GM23248 (cell line): ENCODE measurements at places on chromosomes 5 and 9. TPM values are rescaled to one million over a fixed set of nuclear protein-coding genes. Genes with fewer than 3 reads are reported as not detected.

SLC6A19 gene
- polyA plus RNA-seq = not detected in 2 replicates

CFAP77 gene
- polyA plus RNA-seq = not detected in 2 replicates

TRIM41 gene
- 3.8 and 4.3 TPM in 2 replicates for polyA plus RNA-seq

SOHLH1 gene
- polyA plus RNA-seq = not detected in 2 replicates

PRLR gene
- 0.80 and 0.94 TPM in 2 replicates for polyA plus RNA-seq

NUTM2F gene
- polyA plus RNA-seq = not detected in 2 replicates

SLC34A1 gene
- polyA plus RNA-seq = not detected in 2 replicates

CETN3 gene
- polyA plus RNA-seq = 28.5 and 29.8 TPM in 2 replicates

SHROOM1 gene
- 3.8 and 3.9 TPM in 2 replicates for polyA plus RNA-seq

CMBL gene
- 14.6 and 16.0 TPM in 2 replicates for polyA plus RNA-seq

STC2 gene
- polyA plus RNA-seq = 173 and 184 TPM in 2 replicates

NACC2 gene
- polyA plus RNA-seq = 5.2 and 5.3 TPM in 2 replicates

HTR1A gene
- polyA plus RNA-seq = not detected in 2 replicates

IRX2 gene
- 6.1 TPM in 2 replicates for polyA plus RNA-seq

SHOC1 gene
- polyA plus RNA-seq = 0.09 and 0.11 TPM in 2 replicates

SLC46A2 gene
- 0.10 TPM in 1 of 2 replicates, not detected in the other for polyA plus RNA-seq

IL31RA gene
- polyA plus RNA-seq = 0.08 TPM in 1 of 2 replicates, not detected in the other

DAP gene
- polyA plus RNA-seq = 255 and 259 TPM in 2 replicates
